ENCODE measurements at places on chromosomes 3 and 15.

GRCh38 chr3:121477589-121477988 is 68.2 kb downstream of the POLQ start:
- no peak for DNase-seq

GRCh38 chr3:12454076-12454815 is 30.0 kb upstream of the TSEN2 start:
- DNase-seq: no peak

DNA sequence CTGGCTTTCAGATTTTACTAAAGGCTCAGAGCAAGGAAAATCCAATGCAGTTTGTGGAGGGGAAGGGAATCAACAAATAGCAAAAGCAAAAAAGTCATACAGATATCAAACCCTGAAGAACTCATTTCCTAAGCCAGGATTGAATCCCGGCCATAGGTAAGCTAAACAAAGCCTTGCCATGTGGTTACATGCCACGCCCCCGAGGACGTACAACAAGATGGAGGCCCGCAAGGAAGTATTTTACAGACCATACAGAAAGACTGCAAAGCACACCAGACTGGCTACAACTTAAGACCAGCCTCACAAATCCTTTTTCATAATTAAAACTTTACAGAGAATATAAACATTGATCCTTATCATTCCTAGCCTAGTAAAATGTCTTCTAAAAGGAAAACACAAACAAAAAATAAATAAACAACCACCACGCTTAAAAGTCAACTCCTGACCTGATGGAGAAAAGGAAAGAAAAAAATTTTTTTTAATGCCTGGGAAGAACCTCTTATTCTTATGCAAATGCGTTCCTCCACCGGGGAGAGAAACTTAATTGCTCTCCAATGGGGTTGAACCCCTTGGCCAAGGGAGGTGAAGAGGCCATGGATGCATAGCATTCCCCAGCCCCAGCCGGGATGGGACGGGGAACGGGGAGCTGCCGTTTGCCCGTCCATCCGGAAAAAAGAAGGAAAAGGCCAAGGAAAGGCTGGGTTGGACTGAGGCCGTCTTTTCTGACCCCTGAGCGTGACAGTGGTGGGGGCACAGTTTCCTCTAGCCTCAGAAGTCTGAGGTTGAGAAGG is 39.3 kb downstream of the IL1RAP start:
- no peak for DNase-seq

DNA sequence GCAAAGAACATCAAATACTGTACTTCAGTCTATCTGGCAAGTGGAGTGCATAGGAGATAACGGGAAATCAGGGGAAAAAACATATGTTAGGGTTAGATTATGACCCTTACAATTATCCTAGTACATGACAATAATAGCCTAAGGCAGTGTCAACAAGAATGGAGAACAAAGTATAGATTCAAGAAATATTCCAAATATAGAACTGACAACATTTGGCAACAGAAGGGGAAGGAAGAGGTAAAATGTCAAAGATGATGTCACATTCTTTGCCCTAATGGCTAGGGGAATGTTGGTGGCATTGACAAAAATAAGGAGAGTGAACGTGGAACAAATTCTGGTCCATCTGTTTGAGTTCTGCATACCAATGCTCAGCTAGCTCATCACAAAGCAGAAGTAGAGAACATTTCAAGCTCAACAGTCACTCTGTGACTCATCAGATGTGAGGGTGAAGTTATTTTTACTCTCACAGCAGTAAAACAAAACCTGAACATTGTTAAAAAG is 15.5 kb upstream of the ATP8B4 start:
- DNase-seq: no peak

GRCh38 chr3:13229273-13229949 is 156.2 kb upstream of the IQSEC1 start:
- DNase-seq: no peak
